ENCODE measurements at places on chromosomes 11 and 22.

GRCh38 chr22:36730176-36730858 lies 26.8 kb upstream of the CACNG2 start:
- no peak for DNase-seq

DNA sequence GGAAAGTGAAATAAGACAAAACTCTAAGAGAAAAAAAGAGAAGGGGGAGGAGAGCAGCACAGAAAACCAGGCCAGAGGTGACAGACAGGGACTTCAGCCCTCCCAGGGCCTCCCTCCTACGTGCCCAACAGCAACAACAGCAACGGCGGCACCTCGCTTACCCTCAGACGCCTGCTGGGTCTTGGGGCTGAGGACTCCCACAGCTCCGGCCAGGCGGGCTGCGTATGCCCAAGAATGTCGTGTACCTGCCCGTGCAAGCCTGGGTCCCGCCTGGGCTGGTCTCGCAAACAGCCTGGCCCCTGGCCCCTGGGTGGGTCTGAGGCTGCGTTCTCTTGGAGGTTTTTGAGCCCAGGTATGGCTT lies 30.5 kb downstream of the ARAP1 start:
- DNase-seq: no peak

- no peak for DNase-seq
These were observed 36.6 kb downstream of the DCUN1D5 start for GRCh38 chr11:103055221-103055890.

GRCh38 chr11:6505577-6506240 lies 8.6 kb downstream of the DNHD1 start:
- DNase-seq: no peak

- no peak for DNase-seq
These were observed 18.7 kb downstream of the MUC5AC start for GRCh38 chr11:1176224-1177019.

- DNase-seq: no peak
These were observed 79.0 kb downstream of the CACNA1I start for GRCh38 chr22:39649500-39650089.

- DNase-seq: no peak
These were observed 2.4 kb downstream of the ZC3H12C start for GRCh38 chr11:110095554-110095953.

- DNase-seq: no peak
These were observed 831.2 kb upstream of the CCDC90B start for GRCh38 chr11:84117394-84117793.

GRCh38 chr11:119789766-119790407 lies 60.9 kb upstream of the NECTIN1 start:
- no peak for DNase-seq

DNA sequence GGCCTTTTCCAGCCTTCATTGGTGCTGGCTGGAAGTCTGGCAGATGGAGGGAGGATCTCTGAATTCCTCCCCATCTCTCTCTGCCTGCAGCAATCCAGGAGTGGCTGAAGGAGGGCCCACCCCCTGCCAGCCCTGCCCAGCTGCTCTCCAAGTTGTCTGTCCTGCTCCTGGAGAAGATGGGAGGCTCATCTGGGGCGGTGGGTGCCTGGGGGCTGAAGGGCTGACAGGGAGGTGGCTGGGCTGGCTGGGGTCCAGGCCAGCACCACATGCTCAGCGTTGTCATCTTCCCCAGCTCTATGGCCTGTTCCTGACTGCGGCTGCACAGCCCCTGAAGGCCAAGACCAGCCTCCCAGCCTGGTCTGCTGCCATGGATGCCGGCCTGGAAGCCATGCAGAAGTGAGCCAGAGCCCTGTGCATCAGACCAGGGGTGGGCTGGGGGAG lies 12.2 kb downstream of the TKFC start:
- DNase-seq: no peak

GRCh38 chr11:100214791-100215190 lies 472.3 kb upstream of the ARHGAP42 start:
- DNase-seq: no peak

GRCh38 chr22:47933226-47933625 lies 1170.8 kb downstream of the TBC1D22A start:
- DNase-seq: no peak

DNA sequence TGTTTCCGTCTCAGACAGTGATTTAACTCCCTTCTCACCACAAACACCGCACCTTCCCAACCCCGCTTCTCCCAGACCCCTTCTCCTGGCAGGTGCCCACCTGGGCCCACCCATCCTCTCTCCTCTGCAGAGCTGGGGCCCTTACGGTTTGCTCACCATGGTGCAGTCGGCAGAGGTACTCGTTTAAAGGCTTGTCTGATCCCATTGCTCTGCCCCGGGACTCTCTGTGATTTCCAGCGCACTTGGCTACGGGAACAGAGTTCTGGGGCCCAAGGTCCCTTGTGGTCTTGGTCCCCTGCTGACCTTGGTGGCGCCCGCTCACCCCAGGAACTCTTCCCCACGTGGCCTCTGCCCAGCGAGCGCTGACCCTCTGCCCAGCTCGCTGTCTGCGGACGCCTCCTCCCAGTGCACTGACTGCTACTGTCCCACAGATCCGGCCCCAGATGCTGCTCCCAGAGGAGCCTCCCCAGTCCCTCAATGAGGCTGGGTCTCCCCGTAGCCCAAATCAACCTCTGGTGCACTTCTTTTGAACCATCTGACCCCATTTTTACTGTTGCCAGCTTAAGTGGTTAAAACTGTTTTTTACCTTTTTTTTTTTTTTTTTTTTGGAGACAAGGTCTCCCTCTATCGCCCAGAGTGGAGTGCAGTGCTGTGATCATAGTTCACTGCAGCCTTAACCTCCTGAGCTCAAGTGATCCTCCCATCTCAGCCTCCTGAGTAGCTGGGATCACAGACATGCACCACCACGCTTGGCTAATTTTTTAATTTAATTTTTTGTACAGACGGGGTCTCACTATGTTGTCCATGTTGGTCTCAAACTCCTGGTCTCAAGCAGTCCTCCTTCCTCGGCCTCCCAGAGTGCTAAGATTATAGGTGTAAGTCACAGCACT lies 21.3 kb upstream of the CTSD start:
- no peak for DNase-seq

GRCh38 chr11:34204396-34205279 lies 99.2 kb downstream of the NAT10 start:
- no peak for DNase-seq

GRCh38 chr22:47750086-47750485 lies 987.6 kb downstream of the TBC1D22A start:
- DNase-seq: no peak

GRCh38 chr11:72703267-72704008 lies 29.2 kb upstream of the PDE2A start:
- DNase-seq: no peak

GRCh38 chr11:117618982-117619355 lies 178.0 kb downstream of the DSCAML1 start:
- DNase-seq: no peak

GRCh38 chr11:64519541-64519940 lies 71.5 kb upstream of the SLC22A12 start:
- no peak for DNase-seq

GRCh38 chr11:69874984-69875624 lies 55.9 kb upstream of the FGF3 start:
- DNase-seq: no peak

GRCh38 chr11:30089921-30090320 lies 73.1 kb upstream of the KCNA4 start:
- DNase-seq: no peak

- peak; percentile 89 for DNase-seq
These were observed 9.0 kb downstream of the MB start for GRCh38 chr22:35608088-35608487.

DNA sequence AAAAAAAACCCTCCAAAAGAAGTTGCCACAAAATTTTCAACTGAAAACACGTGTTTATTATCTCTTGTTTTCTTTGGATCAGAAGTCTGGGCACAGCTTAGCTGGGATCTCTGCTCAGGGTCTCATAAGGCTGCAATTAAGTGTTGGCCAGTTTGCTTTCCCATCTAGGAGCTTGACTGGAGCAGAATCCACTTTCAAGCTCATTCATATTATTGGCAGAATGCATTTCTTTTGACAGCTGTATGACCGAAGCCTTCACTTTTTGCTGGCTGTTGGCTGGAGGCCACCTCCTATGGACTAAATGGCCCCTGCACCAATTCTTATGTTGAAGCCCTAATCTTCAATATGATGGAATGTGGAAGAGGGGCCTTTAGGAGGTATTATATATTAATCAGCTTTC lies 139.6 kb downstream of the DDX10 start:
- DNase-seq: no peak

DNA sequence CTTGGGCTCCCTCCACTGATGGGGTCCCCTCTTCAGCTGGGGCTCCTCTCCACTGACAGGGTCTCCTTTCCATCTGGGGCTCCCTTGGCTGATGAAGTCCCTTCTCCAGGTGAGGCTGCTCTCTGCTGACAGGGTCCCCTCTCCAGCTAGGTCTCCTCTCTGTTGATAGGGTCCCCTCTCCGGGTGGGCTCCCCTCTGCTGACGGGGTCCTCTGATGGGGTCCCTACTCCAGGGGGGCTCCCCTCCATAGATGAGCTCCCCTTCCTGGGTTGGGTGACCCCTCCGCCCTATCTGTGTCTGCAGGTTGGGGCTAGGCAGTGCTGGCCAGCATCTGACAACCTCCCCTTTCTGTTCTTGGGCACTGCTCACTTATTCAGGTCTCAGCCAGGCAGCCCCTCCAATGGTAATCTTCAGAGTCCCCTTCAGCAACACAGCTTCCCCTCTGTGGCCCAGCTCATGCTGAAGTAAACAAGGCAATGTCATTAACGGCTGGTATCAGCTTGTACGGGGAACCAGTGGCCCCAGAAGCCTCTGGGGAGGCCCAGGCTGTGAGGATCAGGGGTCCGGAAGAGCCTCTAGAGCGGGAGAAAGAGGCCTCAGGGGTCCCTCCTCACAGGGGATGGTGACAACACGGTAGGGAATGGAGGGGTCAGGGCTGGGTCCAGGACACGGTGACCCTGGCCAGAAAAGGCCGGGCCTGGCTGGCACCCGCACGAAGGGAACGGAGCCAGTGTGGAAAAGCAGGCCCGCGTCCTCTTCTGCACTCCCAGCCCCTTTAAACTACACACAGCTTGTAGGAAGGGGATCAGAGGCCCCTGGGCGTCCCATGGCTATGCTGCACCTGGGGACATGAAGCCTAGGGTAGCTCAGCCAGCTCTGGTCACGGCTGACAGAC lies 9.6 kb upstream of the CD81 start:
- no peak for DNase-seq

DNA sequence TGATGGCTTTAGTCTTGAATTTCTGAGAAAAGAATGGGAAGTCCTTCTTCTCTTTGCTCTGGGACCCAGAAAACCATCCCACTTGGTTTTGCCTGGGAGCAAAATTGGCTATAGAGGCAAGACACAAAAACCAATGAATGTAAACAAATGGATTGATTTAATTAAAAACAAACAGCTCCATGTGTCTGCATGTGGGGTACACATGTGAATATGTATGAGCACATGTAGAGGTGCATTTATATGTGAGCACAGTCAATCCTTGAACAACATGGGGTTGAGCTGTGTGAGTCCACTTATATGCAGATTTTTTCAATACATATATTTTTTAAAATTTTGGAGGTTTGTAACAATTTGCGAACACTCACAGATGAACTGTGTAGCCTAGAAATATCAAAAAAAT lies 87.2 kb downstream of the CCDC81 start:
- no peak for DNase-seq

- no peak for DNase-seq
These were observed 374.2 kb upstream of the LARGE1 start for GRCh38 chr22:34294476-34294875.

GRCh38 chr11:10878408-10879214 lies 20.8 kb upstream of the ZBED5 start:
- DNase-seq: no peak

GRCh38 chr11:130131961-130132850 lies 27.4 kb upstream of the ST14 start:
- DNase-seq: no peak

- DNase-seq: no peak
These were observed 229.6 kb upstream of the BLID start for GRCh38 chr11:122345586-122345985.

DNA sequence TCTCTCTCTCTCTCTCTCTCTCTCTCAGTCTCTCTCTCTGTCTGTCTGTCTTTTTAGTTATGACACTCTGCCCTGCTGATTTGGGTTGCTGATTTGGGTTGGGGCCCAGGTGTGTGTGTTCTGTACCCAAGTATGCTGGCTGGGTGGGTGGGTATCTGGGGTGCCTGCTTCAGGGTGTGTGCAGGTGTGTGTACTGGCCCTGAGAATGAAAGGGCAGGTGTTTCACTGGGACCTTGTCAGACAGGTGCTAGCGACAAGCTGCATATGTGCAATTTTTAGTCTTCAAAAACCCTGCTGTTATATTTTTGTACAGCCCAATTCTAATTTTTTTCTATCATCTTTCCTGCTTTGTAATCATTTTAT lies 943 bp downstream of the CSF2RB start:
- no peak for DNase-seq

- no peak for DNase-seq
These were observed 37.5 kb downstream of the FAM227A start for GRCh38 chr22:38618682-38619081.

DNA sequence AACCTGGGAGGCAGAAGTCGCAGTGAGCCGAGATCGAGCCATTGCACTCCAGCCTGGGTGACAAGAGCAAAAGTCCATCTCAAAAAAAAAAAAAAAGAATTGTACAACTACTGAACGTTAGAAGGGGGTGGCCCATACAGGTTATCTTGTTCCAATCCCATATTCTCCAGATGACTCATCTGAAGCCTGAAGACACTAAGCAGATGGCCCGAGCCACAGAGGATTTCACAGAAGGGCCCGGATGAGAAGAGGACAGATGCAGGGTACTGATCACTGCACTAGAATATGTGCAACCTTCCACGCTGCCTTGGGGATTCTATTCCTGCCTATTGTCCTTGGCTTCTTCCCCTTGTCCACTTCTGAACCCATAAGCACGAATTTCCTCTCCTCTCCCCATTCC lies 70.9 kb upstream of the UBASH3B start:
- DNase-seq: no peak

GRCh38 chr11:32487270-32487669 lies 51.9 kb upstream of the WT1 start:
- no peak for DNase-seq

GRCh38 chr11:45615182-45615792 lies 50.1 kb downstream of the CHST1 start:
- DNase-seq: no peak

- no peak for DNase-seq
These were observed 89.1 kb upstream of the FIBIN start for GRCh38 chr11:26904801-26905200.

Data from gastrocnemius medialis (tissue), 4 donors.